ENCODE measurements at places on chromosomes 6 and 20.

- DNase-seq: peak; percentile 19
These were observed at the start of gene KIF13A for GRCh38 chr6:17987447-17987696. TSS of gene KIF13A (minus strand) at chr6:17987635. CDS start at chr6:17987463, 172 bp downstream.

DNA sequence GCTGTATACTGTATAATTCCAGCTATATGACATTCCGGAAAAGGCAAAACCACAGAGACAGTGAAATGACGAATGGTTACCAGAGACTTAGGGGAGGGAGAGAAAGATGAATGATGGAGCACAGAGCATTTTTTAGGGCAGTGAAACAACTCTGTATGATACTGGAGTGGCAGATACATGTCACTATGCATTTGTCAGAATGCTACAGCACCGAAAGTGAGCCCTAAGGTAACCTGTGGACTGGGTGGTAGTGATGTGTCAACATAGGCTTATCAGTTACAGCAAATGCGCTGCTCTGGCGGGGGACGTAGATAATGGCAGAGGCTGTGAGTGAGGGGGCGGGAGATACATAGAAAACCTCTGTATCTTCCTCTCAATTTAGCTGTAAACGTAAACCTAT lies 201.3 kb upstream of the SSTR4 start:
- DNase-seq: no peak

DNA sequence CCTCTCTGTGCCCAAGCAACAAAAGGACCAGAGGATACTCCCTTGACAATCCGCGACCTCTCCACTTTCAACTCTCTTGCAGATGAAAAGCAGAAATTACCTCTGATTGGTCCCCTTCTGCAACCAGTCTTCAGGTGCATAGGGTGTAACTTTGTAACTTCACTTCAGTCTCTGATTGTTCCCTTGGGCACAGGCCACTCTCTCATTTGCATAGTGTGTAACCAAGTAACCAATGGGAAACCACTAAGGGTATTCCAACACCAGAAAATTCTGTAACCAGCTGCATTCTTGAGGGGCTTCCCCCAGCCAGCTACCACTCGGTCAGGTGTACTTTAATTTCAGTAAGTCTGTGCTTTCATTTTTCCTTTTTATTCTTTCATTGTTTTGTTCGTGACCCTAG lies 4.4 kb upstream of the RAET1L start:
- DNase-seq: no peak

- peak; percentile 28 for DNase-seq
These were observed 1.3 kb upstream of the CTCFL start for GRCh38 chr20:57526087-57526884.

DNA sequence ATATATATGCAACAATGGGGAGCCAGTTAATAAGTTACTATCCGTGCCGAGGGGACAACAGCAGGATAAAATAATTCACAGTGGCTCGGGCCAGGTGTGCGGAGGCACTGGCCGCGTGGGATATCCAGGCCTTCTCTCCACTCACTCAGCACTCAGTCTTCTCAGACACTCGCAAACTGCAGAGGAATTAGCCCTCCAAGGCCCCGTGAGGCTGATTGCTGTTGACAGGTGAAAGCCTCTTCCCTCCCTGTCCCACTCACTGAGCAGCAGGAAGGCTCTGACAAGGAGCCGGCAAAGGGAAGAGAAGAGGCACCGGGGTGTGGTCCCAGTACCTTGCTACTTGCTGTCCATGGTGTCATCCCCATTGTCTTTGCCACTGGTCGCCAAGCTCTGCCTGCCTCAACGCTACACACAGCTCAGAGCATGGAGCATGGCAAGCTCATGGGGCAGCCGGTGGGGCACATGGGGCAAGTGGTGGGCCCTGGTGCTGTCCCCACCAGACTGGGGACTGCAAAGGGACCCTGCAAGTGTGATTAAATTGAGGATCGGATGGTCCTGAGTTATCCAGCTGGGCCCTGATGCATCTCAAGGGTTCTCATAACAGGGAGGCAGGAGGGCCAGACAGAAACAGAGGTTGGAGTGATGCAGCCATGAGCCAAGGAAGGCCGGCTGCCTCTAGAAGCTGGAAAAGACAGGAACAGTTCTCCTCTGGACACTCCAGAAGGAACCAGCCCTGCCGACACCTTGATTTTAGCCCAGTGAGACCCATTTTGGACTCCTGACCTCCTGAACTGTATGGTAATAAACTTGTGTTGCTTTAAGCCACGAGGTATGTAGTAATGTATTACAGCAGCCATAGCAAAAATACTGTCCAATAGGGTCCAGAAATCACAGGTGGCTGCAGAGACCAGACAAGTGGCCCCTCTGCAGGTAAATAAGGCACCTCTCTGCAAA lies 119.7 kb downstream of the PSMB1 start:
- no peak for DNase-seq

- DNase-seq: no peak
These were observed 35.0 kb downstream of the STX11 start for GRCh38 chr6:144185133-144185836.

DNA sequence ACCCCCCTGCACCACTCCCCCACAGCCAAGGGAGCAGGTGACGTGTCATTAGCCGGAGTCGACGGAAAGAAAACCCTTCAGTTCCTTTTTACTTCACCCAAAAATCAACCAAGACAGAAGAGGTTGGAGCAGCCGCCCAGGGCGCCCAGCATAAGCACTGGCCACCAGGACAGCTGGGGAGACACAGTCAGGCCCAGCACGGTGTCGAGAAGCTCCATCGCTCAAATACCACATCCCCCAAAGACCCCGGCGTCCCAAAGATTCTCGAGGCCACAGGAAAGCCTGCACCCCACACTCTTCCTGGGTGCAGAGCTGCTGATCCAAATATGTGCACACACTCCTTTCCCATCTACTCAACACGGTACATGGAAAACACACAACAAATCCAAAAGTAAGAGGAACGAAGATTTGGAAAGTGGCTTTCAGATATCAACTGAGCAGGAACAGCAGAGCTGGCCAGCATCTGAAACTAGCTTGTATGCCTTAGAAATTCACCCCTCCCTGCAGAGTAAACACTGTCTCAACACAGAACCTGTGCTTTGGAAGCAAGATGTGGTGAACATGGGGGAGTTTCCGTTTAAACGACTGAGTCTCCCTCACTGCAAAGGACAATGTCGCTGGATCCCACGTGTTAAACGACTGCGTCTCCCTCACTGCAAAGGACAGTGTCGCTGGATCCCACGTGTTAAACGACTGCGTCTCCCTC lies 54.6 kb downstream of the DLL1 start:
- no peak for DNase-seq
